ENCODE measurements at places on chromosomes 2 and 18. TPM values are rescaled to one million over a fixed set of nuclear protein-coding genes. Genes with fewer than 3 reads are reported as not detected.

Gene PLEK
- polyA plus RNA-seq = 239 TPM

Gene PPM1B
- polyA plus RNA-seq = 37.0 TPM

Gene CELF4
- not detected for polyA plus RNA-seq

Gene STEAP3
- polyA plus RNA-seq = 5.5 TPM

Gene FSIP2
- 0.05 TPM for polyA plus RNA-seq

Gene PDCD1
- polyA plus RNA-seq = 1.4 TPM

Gene CNTNAP5
- not detected for polyA plus RNA-seq

Gene KCNF1
- not detected for polyA plus RNA-seq

Gene EVA1A
- not detected for polyA plus RNA-seq

Gene TMEM127
- 18.4 TPM for polyA plus RNA-seq

Gene SUPT7L
- 18.4 TPM for polyA plus RNA-seq

Gene ABCG8
- not detected for polyA plus RNA-seq

Data from GM12878 (cell line).